Cardiac muscle cell (in vitro differentiated cells and primary cell): ENCODE measurements at places on chromosomes 16 and 17.

DNA sequence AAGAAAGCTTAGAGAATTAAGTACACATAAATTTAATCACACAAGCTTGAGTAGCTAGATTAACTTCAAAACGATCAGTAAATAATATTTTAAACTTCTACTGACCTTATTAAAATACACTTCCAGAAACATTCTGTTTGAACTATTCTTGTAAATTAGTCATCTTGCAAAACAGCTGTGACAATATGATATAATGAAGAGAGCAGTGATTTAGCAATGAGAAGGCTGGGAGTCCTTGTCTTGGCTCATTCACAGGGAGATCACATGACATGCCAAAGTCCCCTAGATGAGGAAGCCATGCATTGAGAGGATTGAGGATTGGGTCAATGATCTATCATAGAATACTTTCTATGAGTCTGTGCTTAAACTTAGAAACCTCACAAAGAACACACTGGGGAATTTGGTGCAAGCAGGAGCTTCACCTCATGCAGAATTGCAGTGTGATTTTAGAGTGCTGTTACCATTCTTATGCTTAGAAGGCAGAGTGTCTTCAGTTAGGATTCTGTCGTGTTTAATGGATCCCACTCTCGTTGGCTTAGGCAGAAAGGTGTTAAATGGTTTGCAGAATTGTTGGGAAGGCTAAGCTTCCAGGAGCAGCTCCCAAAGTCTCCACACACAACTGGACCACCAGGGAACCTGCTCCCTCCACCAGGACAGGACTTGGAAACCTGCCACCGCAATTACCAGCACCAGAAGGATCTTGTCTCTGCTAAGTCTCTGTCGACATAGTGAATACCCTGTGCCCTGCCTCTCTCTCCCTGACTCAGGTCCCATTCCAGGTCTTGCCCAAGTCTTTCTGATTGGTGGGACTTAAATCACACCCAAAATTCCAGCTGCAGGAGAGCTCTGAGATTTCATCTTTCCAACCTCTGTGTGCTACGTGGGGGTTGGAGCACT lies 87.1 kb downstream of the USP22 start:
- peak; percentile 64 for DNase-seq

DNA sequence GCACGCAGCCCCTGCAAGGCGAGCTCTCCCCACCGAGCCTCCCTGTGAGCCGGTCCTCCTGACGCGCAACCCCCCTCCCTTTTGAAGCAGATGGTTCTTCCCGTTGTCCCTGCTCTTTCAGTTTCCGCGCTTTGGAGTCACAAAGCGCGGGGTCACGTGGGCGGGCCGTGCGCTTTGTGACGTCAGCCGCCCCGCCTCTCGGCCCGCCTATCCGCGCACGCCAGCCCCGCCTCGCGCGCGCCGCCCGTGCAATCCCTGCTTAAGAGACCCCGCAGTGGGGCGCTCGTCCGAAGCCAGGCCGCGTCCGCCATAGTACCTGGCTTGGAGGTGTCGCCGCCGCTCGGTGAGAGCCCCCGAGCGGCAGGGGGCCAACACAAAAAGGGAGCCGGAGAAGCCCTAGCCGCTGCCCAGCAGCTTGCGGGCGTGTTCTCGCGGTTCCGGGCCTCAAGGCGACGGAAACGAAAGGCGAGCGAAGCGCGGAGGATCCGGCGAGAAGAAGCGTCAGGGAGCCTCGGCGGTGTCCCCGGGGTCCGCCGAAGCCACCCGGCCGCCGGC lies at the start of gene RBBP6:
TSS of gene RBBP6 (plus strand) at position 272 of the 555 bp plus-strand sequence. CDS start 1,061 bp downstream, outside the sequence.
- DNase-seq = peak; percentile 98

DNA sequence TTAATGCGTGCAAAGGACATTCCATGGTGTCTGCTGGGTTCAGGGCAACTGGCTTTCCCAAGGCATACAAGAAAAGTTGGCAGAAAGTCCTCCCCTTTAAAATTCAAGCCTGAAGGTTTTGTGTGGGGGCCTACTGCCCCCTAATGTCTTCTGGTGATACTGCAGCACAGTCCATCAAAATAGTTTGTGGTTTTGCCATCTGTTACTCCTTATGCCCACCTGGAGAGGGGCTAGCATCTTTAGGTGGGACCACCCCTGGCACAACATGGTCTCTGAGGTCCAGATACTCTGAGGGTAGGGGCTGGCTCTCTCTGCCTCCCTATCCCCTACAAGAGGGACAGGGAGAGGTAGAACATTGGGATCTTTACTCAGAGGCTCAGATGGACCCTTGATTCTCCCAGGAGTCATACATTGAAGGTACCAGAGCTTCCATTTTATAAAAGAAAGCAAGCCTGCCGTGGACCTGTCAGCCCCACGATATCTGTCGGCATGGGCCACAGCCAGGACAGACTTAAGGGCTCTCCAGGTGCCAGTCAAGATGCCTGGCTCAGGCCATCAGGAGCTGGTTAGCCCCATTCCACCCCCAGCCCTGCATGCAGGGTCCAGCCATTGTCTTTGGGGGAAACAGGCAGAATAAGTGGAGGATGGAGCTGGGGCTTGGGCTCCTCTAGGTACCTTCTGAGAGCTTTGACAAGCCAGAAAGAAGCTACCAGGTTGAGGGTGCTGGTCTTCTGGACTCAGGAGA lies 6.3 kb downstream of the ESRP2 start:
- DNase-seq = peak; percentile 78

DNA sequence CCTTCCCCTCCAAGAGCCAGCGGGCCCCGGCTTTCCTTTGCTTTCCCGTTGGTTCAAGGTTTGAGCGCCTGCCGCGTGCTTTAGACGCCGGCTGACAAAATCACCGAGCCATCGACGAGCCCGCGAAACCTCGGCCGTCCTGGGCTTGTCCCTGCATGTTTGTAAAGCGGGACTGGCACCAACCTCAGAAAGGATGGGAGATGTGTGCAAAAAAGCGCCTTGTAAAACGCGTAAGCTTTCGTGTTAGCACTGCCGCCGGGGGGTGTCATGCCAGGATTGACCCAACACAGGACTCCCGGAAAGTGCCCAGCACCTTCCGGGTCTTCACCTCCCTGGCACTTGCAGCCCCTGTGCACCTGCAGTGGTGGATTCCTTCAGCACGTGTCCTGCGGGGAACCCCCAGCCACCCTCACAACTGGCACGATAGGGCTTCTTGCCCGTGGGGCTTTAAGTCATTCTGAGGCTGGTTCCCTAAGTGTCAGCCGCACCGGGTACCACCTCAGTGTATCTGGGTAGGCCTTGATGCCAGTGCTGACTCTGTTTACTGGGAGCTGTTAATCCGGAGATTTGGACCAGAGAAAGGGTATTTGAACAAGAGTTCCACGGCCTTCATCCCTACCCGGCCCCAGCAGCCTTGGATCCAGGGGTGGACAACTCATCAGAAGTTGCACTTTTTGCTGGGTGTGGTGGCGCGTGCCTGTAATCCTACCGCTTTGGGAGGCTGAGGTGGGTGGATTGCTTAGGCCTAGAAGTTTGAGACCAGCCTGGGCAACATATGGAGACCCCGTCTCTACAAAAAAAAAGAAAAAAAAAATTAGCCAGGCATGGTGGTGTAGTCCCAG lies 817 bp downstream of the NDUFAF8 start:
- DNase-seq = no peak

GRCh38 chr16:22859925-22860324 lies 46.0 kb downstream of the HS3ST2 start:
- no peak for DNase-seq

- DNase-seq = no peak
Observed at GRCh38 chr16:23692190-23692837, 13.6 kb downstream of the PLK1 start.

GRCh38 chr17:35460354-35460851 lies 11.8 kb upstream of the SLFN13 start:
- no peak for DNase-seq

DNA sequence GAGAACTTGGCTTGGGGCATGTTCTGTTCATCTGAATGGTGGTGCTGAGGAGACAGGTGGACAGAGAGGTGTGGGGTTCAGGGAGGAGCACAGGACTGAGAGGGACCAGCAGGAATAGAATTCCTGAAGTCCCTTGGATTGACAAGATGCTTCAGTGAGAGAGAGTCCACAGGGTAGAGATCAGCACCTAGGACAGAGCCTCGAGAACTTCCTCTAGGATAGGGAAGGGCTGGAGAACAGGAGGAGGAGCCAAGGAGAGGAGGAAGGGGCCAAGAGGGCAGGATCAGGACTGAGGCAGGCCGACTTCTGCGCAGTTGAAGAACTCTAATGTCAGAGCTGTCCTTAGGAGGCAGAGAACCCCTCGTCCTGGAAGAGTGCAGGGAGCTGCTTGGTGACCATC lies 138.4 kb downstream of the PRKCB start:
- peak; percentile 71 for DNase-seq

DNA sequence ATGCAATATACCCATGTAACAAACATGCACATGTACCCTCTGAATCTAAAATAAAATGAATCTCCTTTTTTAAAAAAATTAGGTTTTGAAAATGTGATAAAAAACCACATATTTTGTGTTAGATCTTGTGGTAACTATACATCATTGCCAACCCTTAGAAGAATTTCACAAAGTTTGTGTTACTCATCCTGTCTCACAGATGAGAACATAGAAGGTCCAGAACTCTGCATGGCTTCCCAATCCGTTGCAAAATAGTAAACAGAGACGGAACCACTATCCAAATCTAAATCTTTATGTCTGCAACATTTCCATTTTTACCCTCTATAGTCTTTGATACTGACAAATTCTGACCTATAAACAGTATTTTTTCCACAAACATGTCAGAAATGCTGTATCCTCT lies 759.9 kb downstream of the KCNJ2 start:
- no peak for DNase-seq

DNA sequence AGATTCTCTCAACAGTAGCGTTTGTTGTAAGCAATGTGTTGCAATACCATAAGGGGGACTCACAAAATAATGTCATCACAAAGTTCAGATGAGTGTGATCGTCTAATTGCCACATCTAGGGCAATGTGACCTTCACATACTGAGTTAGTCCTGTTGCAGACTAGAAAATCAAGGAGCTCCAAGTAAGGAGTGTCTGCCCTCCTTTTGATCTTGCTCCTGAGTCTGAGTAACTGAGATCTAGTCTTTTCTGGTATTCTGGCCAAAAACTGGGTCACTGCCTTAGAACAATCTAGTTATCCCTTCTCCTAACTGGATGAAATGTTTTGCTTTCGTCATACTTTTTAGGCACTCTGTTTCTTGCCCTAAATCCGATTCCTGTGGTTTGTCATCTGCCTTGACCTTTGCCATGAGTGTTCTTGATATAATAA lies 712.1 kb downstream of the CDH11 start:
- peak; percentile 4 for DNase-seq

GRCh38 chr16:7979448-7980132 lies 610.7 kb downstream of the TMEM114 start:
- no peak for DNase-seq

GRCh38 chr17:5049314-5049841 lies 14.2 kb upstream of the SLC52A1 start:
- DNase-seq = no peak

DNA sequence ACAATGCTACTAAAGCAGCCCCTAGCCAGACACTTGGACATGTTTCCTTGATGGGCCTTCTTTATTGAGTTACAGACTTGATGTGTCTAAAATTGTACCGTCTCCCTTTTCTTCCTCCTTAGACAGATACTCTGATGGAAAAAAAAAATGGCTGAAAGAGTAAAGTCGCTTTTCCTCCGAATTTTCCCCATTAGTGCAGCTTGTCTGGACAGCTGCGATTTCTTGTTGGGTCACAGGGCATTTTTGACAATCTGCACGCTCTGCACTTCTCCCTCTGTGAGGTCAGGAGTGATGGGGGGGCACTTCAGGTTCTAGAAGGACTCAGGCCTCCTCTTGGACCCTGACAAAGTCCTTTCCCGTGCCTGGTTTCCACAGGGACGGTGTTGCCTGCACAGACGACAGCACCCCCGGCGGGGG lies 968 bp upstream of the PRKAR1A start:
- no peak for DNase-seq

GRCh38 chr16:6125483-6126259 lies 1028.1 kb upstream of the EEF2KMT start:
- no peak for DNase-seq

DNA sequence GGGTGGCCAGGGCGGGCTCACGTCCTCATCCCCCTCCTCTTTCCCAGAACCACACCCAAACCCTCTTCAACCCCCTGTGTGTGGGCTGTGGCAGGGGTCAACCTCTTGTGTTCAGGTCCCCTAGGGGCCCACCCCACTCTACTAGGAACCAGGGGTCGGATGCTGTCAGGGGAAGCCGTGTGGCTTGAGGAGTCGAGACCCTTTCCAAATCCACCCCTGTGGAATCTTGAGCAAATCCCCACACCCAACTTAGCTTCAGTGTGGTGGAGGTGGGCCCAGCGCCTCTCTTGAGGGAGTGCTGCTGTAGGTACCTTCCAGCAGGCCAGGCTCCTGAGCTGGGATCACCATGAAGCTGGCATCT lies 121.5 kb downstream of the MRM1 start:
- no peak for DNase-seq
